ENCODE measurements at places on chromosomes 16 and 17. TPM values are rescaled to one million over a fixed set of nuclear protein-coding genes. Genes with fewer than 3 reads are reported as not detected.

Gene KRTAP4-1
- polyA plus RNA-seq = not detected

Gene EME2
- 13.4 TPM for polyA plus RNA-seq

Gene AGRP
- polyA plus RNA-seq = not detected

DNA sequence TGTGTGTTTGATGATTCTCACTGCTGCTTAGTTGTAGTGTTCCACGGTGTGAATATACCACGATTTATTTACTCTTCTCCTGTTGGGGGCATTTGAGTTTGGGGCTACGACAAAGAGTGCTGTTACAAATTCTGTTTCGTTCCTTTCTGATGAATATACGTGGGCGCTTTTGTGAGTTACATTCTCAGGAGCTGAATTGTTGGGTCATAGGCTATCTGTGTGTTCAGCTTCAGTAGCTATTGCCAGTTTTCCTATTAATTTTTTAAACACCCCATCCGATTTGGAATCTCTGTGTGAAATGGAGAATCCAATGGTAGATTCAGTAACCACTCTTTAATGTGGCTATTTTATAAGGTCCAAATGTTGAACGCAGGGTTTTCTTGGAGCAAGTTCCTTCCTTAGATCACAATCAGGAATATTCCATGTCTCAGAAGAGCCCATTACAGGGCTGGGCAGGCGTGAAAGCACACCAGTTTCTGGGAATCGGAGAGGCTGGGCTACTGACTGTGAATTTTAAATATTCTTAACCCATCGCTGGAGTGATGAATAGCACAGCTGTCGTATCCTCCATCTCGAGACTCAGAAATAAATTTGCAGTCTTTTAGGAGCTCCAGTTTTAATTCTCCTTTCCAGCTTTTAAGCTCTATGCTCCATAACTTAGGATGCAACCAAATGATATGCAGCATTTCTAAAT is 115.9 kb downstream of the PITPNC1 start:
- no peak for DNase-seq

DNA sequence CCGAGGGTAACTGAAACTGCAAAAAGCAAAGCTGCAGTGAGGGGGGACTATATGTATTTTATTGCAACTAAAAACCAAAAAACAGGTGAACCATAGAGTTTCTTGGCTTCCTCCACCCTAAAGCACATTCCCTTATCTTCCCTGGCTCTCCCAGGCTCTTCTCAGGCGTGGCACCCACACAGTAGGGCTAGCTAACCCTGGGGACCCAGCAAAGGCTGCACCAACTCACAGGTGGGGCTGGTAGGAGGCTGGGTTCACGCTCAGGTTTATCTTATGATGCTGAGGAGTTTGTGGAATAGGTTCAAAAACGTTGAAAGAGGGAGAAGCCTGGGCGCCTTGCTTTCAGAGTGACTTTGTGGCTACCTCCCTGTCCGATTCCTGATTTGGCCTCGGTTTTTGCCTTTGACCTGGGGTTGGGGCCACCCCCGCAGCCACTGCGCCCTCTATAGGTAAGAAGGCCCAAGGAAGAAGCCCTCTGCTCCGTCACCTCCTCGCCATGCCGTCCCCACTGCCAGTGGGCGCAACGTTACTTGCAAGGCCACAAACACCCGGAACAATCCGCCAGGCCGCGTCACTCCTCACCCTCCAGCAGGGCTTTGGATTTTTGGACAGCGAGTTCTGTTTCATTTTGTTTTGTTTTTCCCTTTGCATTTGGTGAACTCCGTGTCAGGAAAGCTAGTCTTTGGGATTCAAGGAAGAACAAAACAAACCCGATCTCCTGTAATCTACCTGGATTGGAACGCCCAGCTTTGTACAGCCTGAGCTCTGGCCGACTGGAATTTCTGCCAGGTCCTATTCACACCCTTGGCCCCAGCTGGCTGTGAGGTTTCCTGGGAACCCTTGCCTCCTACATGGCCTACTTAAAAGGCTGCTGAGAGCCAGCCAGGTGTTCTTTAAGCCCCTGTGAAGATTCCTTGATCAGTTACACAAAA is 60.8 kb downstream of the TBC1D16 start:
- DNase-seq = no peak

All from renal pelvis (tissue), 12 donors.